Amniotic stem cell (primary cell): ENCODE measurements at places on chromosomes 1 and 21.
A peak's percentile ranks its signal among the peaks of the same experiment; 100 is the strongest.

DNA sequence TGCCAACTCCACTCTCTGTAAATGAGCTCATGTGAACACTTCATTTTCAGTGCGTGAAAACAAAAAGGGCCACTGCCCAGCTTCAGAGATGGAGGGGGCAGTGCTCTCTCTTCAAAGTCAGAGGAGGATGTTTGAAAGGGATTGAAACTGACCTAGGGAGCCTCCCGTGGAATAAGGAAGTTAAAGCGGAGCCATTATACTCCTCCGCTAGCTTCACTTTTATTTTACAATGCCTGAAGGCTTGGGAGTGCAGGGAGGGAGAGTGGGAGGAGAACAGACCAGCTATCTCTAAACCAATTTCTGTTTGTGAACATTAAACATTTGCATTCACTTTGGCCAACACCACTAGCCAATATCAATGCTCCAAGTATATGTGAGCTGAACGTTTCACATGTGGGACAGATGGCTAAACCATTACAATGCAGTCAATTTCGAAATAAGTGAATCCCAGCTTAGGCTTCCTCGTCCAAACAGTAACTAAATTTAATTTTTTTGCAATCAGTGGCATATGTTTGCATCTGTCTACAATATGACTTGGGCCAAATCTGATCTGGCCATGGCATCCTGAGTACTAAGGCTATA, 126.9 kb downstream of the ESRRG start:
- no peak for DNase-seq

- no peak for DNase-seq
Measured at GRCh38 chr1:227437495-227438008, 119.3 kb upstream of the CDC42BPA start.

GRCh38 chr1:118535901-118536300, 350.9 kb upstream of the SPAG17 start:
- no peak for DNase-seq

DNA sequence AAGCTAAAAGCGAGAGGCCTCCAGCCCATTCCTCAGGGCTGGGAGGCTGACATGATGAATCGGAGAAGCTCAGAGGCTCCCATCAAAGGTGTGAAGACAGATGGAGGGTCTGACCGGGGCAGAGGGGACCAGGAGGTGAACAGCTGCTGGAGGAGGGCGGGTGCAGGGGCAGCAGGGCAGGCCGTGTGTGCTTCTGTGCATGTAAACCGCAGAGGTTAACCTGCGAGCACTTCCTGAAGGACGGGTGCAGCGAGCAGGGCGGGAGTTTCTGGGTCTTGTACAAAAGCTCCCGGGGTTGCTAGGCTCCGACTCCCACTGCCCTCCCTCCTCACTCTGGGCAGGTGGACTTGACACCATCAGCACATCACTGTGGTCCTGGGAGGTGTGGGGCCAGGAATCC, 75.2 kb downstream of the PAX7 start:
- no peak for DNase-seq

DNA sequence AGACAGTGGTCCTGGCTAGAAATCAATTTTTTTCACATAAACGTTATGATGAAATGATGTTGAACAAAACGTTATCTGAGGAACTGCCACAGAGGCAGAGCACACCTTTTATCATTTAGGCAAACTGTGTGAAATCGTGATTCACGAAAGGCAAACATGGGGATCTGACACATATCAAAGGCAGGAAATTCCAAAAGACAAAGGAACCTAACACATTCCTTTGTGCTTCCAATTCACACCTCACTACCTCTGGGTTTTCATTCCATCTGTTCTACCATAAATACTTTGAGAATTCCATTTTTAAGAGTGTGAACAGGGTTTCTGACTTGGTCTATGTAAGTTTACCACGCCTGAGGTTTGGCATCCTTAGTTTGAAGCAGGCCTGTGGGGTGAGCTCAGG, 119.5 kb upstream of the KRTAP19-8 start:
- DNase-seq: no peak

- DNase-seq: peak; percentile 38
Measured at GRCh38 chr1:24321697-24322469, 2.7 kb downstream of the GRHL3 start.

DNA sequence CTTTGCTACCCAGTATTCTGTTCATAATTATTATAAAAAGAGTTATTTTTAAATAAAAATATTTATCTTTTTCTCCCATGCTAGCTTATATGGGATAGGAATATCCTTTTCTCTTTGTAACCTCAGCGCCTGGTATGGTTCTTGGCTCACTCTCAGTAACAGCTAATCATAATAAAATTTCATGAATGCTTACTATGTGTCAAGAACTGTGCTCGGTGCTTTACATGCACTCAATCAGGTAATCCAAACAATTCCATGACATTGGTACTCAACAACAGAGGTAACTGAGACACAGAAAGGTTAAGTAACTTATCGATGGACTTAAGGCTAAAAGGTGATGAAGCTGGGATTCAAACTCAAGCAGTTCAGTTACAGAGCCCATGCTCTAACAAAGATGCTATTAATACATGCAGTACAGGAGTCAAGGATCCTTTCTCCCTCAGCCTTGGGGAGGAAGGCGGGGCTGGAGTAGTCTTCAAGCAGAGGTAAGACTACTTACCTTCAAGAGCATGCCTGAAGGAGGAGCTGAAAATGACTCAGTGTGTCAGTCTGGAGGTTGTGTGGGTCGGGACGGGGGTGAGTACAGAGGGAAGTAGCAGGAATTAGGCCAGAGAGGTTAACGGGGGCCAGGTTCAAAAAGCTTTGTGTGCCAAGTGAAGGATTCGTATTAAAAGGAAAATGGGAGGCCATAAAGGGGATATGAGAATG, 73.4 kb downstream of the PLPPR5 start:
- DNase-seq: no peak

GRCh38 chr1:1782399-1783221, 4.3 kb upstream of the NADK start:
- peak; percentile 30 for DNase-seq

DNA sequence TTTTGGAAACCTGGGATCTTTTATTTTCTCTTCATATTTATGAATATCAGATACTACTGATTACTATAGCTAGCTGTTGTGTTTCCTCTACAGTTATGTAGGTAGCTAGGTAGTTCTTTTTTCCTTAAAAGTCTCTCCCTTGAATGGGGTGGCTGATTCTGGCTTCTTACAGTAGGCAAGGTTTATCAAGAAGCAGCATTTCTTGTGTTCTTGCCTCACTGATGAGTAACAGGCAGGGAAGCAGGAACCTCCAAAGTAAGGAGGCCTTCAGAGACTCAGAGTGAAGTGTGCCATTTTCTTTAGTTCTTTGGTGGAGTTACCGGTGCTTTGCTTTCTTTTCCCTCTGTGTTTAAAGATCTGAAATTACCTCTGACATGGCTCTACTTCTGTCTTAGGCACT, 56.0 kb downstream of the ZMYM4 start:
- no peak for DNase-seq

DNA sequence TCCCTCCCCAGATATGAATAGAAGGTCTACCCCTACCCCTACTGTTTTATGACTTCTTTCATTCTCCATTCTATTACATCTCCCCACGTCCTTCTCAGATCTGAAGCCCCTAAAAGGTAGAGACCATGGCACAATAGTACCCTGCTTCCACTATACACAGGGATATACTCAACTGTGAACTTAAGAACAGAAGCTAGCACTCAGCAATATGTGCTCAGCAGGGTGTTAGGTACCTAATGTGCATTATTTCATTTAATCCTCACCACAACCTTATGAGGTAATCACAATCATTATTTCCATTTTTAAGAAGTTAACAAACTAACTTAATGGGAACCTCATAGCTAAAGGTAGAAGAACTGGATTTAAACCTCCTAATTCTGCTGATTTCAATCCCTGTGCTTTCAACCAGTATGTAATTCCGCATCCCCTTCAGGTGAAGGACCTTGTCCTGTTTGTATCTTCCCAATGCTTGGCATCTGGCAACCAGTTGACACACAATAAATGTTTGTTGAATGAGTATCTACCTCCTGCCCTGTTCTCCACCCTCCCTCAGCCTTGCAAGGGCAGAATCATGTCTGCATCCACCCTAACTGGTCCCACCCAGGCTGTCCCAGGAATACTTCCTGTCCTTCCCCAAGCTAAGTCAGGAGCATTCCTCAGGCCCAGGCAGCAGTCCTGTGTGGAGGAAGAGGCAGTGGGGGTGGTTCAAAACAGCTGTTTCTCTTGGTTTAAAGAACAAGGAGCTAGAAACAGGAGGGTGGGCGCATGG, 6.5 kb downstream of the DENND2D start:
- DNase-seq: no peak

GRCh38 chr1:213089924-213090677, 39.1 kb downstream of the RPS6KC1 start:
- no peak for DNase-seq

GRCh38 chr1:233695901-233696300, 82.0 kb downstream of the KCNK1 start:
- no peak for DNase-seq

DNA sequence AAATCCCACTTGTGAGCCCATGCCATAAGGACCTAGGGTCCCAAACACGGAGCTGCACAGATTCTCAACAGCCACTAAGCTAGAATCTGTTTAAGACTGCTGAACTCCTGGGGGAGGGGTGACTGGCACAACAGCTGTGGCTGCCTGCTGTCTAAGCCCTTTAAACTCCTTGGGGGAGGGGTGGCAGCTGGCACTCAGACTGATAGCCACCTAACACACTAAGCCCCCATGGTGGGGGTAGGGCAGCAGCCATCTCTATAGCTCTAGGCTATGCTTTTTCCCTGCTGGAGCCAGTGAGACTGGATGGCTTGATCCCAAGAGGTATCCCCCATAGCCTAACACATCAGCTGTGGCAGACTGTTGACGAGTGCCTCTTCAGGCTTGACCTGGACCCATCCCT, 73.3 kb upstream of the FMO3 start:
- no peak for DNase-seq

DNA sequence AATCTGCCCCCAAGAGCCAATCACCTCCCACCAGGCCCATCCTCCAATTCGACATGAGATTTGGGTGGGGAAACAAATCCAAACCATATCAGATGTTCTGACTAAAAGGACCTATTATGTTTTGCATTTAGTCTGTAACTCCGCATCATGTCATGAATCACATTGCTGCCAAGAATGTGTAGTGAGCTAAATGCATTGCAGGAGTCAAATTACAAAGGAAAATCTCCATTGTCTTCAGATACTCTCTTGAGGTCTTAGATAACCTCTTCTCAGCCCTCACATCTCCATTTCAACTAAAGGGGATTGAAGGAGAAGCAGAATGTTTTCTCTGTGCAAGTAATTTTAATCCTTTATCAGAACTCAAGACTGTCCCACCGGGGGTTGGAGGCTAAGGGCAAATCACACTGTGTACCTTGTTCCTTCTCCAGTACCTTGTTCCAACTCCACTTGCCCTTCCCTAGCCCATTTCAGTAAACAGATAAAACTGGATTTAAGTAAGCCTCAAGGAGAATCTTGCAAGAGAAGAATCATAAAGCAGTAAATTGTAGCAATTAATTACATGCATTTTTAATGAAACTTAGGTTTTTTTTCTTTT, 34.1 kb downstream of the EXTL2 start:
- no peak for DNase-seq

GRCh38 chr1:205048382-205048781, 5.4 kb downstream of the CNTN2 start:
- DNase-seq: no peak

GRCh38 chr1:15349133-15349532, 60.6 kb upstream of the EFHD2 start:
- no peak for DNase-seq

- peak; percentile 10 for DNase-seq
Measured at GRCh38 chr1:94416901-94417727, 1.1 kb upstream of the ABCD3 start.

DNA sequence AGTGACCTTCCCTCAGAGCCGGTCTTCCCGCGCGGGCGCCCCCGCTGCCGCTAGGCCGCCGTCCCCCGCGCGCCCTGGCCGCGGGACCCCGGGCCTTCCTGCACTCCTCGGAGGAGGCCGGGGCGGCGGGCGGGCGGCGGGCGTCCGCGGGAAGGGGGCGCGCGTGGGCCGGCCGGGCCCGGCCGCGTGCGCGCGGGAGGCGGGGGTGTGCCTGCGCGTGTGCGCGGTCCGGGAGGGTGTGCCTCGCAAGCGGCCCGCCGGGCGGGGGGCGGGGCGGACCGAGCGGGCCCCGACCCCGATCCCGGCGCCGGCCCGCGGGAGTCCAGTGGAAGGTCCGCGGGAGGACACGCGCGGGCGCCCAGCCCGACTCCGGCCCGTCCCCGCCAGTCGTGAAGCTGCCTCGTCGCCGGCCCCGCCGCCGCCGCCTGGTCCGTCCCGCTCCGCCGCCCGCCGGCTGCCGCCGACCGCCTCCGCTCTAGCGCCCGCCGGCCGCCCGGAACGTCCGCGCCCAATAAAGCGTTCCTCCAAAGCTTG, 438 bp downstream of the MRPS6 start:
- no peak for DNase-seq

DNA sequence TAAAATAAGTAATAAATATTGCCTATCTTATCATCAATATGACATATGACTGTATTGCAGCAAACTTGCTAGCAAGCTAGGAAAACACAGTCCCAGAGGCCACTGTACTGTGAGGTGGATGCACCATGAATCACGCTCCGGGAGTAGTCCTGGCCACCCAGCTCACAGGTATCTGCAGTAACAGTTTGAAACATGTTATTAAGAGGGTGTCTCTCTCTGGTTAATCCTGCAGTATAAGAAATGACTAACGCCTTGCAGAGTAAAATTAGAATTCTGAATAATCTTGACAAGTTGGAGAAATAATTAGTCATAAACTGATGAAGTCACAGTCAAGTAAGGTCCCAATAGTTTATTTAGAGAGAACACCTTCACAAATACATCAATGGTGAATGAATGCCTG, 34.0 kb upstream of the DPT start:
- DNase-seq: no peak

DNA sequence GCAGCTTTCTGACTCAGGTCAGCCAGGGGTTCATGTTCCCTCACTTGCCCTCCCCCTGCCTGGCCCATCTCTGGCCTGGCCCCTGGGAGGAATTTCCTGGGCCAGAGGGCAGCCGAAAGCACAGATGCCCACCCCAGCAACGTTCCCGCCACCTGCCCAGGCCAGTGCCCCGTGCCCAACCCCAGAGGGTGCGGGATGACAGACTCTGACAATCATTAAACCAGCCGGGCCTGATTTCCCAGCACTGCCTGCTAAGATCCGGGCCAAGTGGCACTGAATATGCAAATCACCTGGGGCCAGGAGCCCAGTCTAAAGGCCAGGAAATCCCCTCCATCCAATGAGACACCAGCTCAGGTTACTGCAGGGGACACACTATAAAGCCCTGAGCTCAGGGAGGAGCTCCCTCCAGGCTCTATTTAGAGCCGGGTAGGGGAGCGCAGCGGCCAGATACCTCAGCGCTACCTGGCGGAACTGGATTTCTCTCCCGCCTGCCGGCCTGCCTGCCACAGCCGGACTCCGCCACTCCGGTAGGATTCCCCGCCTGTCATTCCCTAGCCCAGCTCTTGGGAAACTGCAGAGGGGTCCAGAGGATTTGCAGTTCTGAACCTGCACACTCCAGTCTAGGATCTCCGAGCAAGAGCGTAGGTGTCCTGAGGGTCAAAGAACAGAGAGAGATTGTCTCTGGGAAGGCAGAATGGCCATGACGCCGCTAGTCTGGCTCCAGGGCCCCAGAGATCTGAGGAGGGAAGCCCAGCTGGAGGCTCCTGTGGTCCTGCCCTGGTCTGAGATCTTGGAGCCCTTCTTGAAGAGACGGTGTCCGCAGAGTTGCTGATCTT, at the start of gene ELF3:
Gene ELF3, plus strand, starts transcription at position 408 of the 836 bp plus-strand sequence. CDS start 550 bp downstream, outside the sequence.
- DNase-seq: no peak

GRCh38 chr21:38824124-38824822, 18.5 kb downstream of the ETS2 start:
- no peak for DNase-seq

- no peak for DNase-seq
Measured at GRCh38 chr1:7386226-7387052, 384.7 kb upstream of the VAMP3 start.

- DNase-seq: no peak
Measured at GRCh38 chr1:18204575-18204974, 97.0 kb downstream of the IGSF21 start.
